Activated CD8-positive, alpha-beta T cell treated with anti-CD3 and anti-CD28 coated beads, Interleukin-2, amount 10 ng/mL, durations not matched to agents 7 days and 5 days (primary cell): ENCODE measurements at places on chromosomes 16 and 17.

GRCh38 chr17:81126281-81127132 lies 38.8 kb upstream of the PVALEF start:
- no peaks in the 10 kb centered on the region for H3K36me3 ChIP-seq
- no peaks in the 10 kb centered on the region for H3K27me3 ChIP-seq
- H3K27ac ChIP-seq, result no peak overlapping the region
- no peak overlapping the region for H3K4me3 ChIP-seq

- peaks cover 4% of the 10 kb centered on the region for H3K27me3 ChIP-seq
- no peak overlapping the region for H3K4me3 ChIP-seq
- peak; percentile 15 for DNase-seq
These were observed 2.1 kb upstream of the FBXO47 start for GRCh38 chr17:38969281-38969680.

- DNase-seq, result no peak
- H3K27ac ChIP-seq, result no peak overlapping the region
- H3K4me3 ChIP-seq, result no peak overlapping the region
- H3K36me3 ChIP-seq, result no peaks in the 10 kb centered on the region
- H3K4me1 ChIP-seq, result no peaks in the 10 kb centered on the region
These were observed 340.3 kb downstream of the FOXL1 start for GRCh38 chr16:86918637-86919036.

- DNase-seq, result no peak
- no peaks in the 10 kb centered on the region for H3K36me3 ChIP-seq
- H3K4me1 ChIP-seq, result peaks cover 9% of the 10 kb centered on the region
- H3K27me3 ChIP-seq, result peaks cover 22% of the 10 kb centered on the region
- no peak overlapping the region for H3K4me3 ChIP-seq
These were observed 137.1 kb downstream of the ZFHX3 start for GRCh38 chr16:72910875-72911274.

GRCh38 chr16:15650698-15651171 lies 690 bp downstream of the NDE1 start:
- DNase-seq, result peak; percentile 57
- H3K27me3 ChIP-seq, result peaks cover 4% of the 10 kb centered on the region
- peak overlapping the region; percentile 98 for H3K27ac ChIP-seq
- H3K36me3 ChIP-seq, result peaks cover 37% of the 10 kb centered on the region
- peak overlapping the region; percentile 99 for H3K4me3 ChIP-seq

DNA sequence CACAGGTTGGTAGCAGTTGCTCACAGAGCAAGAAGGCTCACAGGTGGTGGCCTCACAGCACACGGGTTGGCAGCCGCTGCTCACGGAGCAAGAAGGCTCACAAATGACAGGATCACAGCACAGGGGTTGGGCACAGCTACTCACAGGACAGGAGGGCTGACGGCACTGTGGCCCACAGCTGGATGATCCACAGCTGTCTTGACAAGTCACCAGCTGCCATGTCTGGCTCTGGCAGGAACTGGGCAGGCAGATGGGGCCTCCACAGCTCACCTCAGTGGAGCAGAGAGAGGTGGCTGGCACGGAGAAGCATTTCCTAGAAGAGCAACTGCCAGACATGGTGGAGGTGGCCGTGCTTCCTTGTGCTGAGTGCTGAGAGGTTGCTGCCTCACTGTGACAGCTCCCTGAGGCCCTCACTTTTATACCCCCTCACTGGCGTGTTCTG lies at the start of gene KRTAP16-1:
TSS of gene KRTAP16-1 (minus strand) at position 392 of the 442 bp plus-strand sequence. CDS start at position 336, 56 bp downstream.
- peak; percentile 54 for DNase-seq
- no peaks in the 10 kb centered on the region for H3K27me3 ChIP-seq
- peak within 1 kb of the TSS; percentile 90 for H3K27ac ChIP-seq
- peaks cover 42% of the 10 kb centered on the region for H3K4me1 ChIP-seq

- no peaks in the 10 kb centered on the region for H3K27me3 ChIP-seq
- no peak for DNase-seq
- peaks cover 50% of the 10 kb centered on the region for H3K4me1 ChIP-seq
- H3K27ac ChIP-seq, result peak overlapping the region; percentile 52
These were observed 6.7 kb downstream of the NR1D1 start for GRCh38 chr17:40093580-40094201.

DNA sequence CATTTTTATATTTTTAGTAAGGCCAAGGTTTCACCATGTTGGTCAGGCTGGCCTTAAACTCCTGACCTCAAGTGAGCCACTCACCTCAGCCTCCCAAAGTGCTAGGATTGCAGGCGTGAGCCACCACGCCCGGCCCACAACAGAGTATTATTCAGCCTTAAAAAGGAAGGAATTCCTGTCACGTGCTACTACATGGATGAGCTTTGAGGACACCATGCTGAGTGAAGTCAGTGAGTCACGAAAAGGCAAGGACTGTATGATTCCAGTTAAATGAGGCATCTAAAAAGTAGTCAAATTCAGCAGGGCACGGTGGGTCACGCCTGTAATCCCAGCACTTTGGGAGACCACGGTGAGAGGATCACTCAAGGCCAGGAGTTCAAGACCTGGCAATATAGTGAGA lies 9.7 kb downstream of the CSF3 start:
- peaks cover 23% of the 10 kb centered on the region for H3K4me1 ChIP-seq
- H3K27ac ChIP-seq, result no peak overlapping the region
- H3K4me3 ChIP-seq, result no peak overlapping the region
- H3K36me3 ChIP-seq, result peaks cover 46% of the 10 kb centered on the region
- H3K27me3 ChIP-seq, result no peaks in the 10 kb centered on the region

GRCh38 chr17:67168496-67168895 lies 76.5 kb downstream of the HELZ start:
- H3K36me3 ChIP-seq, result peaks cover 47% of the 10 kb centered on the region
- H3K4me3 ChIP-seq, result no peak overlapping the region

DNA sequence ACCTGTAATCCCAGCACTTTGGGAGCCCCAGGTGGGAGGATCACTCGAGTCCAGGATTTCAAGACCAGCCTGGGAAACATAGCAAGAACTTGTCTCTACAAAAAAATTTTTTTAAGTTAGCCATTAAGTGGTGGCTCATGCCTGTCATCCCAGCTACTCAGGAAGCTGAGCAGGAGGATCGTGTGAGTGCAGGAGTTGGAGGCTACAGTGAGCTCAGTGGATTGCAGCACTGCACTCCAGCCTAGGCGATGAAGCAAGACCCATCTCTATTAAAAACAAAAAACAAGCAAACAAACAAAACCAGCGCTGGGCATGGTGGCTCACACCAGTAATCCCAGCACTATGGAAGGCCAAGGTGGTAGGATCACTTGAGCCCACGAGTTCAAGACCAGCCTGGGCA lies 38.0 kb downstream of the HEATR3 start:
- no peaks in the 10 kb centered on the region for H3K4me1 ChIP-seq
- no peaks in the 10 kb centered on the region for H3K27me3 ChIP-seq
- DNase-seq, result no peak

DNA sequence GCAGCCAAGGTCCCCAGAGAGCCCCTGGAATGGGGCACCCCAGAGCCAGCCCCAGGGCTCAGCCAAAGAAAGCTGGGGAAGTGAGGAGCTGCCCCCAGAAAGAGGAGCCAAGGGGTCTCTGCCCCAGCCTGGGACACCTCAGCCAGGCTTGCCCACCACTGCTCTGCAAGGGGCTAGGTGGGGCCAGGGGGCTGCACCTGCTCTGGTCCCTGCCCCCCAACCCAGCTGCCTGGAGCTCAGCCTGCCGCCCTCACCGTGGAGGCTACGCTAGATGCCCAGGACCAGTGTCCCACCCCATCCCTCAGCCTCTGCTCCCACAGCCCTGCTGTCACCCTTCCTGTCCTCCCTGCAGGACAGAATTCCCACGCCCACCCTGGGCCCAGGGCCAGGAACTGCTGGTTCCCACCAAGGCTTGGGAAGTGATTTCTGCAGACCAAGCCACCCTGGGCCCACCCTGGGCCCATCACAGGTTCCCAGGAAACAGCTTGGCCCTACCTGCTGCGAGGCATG lies 28.1 kb upstream of the KRT17 start:
- H3K4me1 ChIP-seq, result peaks cover 13% of the 10 kb centered on the region
- H3K36me3 ChIP-seq, result no peaks in the 10 kb centered on the region
- H3K27me3 ChIP-seq, result no peaks in the 10 kb centered on the region
- H3K4me3 ChIP-seq, result no peak overlapping the region
- DNase-seq, result no peak

DNA sequence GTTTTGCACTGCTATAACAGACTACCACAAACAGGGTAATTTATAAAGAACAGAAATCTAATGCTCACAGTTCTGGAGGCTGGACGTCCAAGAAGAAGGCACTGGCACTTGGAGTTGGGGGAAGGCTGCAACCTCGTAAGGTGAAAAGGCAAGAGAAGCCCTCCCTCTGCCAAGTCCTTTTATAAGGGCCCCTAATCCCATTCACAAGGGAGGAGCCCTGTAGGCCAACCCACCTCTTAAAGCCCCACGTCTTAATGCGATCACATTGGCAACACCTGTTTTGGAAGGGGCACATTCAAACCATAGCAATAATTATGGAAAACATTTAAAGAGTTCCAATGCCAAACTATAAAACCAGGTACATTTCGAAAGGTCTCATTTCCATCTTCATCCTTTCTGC lies 5.2 kb downstream of the PKD1L3 start:
- H3K36me3 ChIP-seq, result no peaks in the 10 kb centered on the region
- peaks cover 1% of the 10 kb centered on the region for H3K27me3 ChIP-seq
- peaks cover 10% of the 10 kb centered on the region for H3K4me1 ChIP-seq
- H3K4me3 ChIP-seq, result no peak overlapping the region

DNA sequence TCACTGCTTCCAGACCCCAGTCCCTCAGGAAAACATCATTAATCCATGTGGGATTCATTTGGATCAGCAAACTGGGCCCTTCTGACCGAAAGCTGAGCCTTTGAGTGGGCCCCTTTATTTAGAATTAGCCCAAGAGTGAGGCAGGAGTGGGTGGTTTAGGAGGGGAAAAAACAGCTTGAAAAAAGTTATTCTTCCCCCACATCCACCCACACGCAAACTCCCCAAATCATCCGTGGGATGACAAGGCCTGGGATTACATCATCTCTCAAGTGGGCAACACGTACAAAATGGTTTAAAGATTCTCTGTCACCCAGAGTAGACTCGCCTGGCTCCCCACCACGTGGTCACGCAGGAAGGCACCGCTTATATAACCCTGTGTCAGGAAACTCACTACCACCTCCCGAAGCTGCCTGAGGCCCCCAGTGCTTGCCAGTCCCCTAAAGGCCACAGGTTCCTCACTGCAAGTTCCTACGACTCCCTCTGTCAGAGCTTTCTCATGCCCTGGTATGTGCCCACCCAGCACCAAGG lies 27.6 kb downstream of the GSG1L start:
- no peak for DNase-seq
- no peak overlapping the region for H3K4me3 ChIP-seq
- no peaks in the 10 kb centered on the region for H3K27me3 ChIP-seq
- H3K4me1 ChIP-seq, result no peaks in the 10 kb centered on the region

- DNase-seq, result no peak
- H3K27me3 ChIP-seq, result peaks cover 56% of the 10 kb centered on the region
- H3K4me1 ChIP-seq, result no peaks in the 10 kb centered on the region
- no peaks in the 10 kb centered on the region for H3K36me3 ChIP-seq
These were observed 5.0 kb upstream of the CDH13 start for GRCh38 chr16:82621781-82622180.

GRCh38 chr16:89005201-89006035 lies 28.4 kb upstream of the CBFA2T3 start:
- peaks cover 18% of the 10 kb centered on the region for H3K27me3 ChIP-seq
- H3K4me1 ChIP-seq, result no peaks in the 10 kb centered on the region
- H3K27ac ChIP-seq, result no peak overlapping the region
- H3K36me3 ChIP-seq, result no peaks in the 10 kb centered on the region
- H3K4me3 ChIP-seq, result no peak overlapping the region

GRCh38 chr17:850851-851763 lies 69.0 kb downstream of the MRM3 start:
- H3K4me1 ChIP-seq, result peaks cover 9% of the 10 kb centered on the region
- DNase-seq, result no peak
- H3K36me3 ChIP-seq, result no peaks in the 10 kb centered on the region
- no peak overlapping the region for H3K4me3 ChIP-seq
- H3K27ac ChIP-seq, result no peak overlapping the region
- H3K27me3 ChIP-seq, result peaks cover 25% of the 10 kb centered on the region

GRCh38 chr16:89343501-89344457 lies 126.3 kb downstream of the ZNF778 start:
- H3K4me3 ChIP-seq, result no peak overlapping the region
- no peaks in the 10 kb centered on the region for H3K27me3 ChIP-seq
- DNase-seq, result no peak
- H3K27ac ChIP-seq, result peak overlapping the region; percentile 40

DNA sequence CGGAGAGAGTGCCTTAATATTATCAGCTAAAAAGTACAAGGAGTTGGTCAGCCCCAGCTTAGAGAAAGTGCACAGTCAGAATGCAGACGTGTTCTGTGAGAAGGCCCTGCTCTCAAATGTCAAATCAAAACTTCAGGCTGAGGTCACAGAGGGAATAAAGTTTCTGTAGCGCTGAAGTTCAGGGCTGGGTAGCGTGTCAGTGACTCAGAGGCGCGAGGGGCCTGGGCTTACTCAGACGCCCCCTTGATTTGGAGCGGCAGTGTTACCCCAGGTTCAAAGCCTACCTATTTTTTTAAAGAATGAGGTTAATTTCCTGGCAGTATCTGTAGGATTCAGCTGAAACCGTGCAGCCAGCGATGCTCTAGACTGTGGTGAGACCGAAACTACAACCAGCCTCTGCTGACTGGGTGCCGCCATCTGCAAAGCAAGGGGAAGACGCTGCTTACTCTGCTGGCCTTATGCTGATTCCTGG lies 4.8 kb downstream of the CIAO3 start:
- no peak for DNase-seq
- H3K27me3 ChIP-seq, result no peaks in the 10 kb centered on the region
